NCI-H146 (cell line): ENCODE measurements at places on chromosomes 1 and 21.

DNA sequence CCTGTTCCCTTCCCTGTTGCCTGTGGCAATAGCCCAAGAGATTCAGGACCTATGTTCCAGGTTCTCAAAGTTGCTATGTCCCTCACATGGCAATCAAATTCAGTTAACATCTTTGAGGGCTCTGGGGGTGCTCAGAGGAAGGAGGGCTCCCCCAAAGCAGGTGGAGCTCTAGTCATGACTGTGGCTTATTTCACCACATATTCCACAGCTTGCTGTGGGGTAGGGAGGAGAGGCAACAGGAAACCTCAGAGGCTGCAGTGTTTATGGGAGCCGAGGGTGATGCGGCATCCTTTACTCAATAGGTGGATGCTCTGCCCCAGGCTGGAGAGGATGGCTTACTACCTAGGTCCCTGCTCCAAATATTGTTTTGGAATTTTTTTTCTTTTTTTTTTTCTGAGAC, 1.2 kb upstream of the MKNK1 start:
- no peak for DNase-seq

DNA sequence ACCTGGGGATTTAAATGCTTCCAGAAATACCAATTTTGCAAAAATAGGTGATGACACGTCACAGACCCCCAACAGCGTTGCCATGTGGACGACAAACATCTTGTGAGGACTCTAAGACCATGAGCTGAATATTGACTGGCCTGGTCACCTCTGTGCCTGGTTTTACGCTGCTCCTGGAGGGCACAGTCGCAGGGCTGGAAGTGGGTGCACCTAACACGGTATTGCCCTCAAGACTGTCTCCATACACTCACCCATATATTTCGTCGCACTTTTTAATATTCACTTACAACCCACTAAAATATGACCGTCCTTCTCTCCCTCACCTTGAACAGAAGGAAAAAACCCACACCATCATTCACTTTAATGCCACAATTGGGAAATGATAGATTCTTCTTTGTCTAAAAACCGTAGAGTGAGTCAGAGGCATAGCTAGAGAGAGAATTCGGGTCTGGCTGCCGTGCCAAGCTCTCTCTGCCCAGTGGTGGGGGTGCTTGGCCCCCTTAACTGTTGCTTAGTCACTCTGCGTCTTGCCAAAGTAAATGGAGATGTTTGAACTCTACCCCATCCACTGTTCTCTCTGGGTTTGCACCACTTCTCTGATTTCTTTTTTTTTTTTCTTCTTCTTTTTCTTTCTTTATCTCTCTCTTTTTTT, 40.8 kb upstream of the UTS2 start:
- DNase-seq: no peak

DNA sequence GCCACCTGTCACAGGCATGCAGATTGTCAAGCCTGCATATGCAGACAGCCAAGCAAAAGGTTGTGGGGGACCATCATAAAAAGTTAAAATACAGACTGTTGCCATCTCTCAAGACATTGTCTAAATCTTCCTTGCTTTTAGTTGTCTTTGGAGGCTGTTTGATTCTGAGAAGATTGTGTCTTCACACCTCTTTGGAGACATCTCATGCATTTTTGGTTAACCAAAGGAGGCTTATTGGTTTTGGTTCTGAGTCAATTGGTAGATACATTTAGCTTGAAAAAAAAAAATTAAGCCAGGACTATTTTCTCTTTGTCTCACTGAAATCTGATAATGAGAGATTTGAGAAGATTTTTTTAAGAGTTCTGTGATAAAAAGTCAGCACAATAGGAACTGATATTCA, 217.6 kb downstream of the LYPLAL1 start:
- no peak for DNase-seq

- DNase-seq: no peak
Observed at GRCh38 chr21:40235528-40235927, 368.3 kb downstream of the PCP4 start.

DNA sequence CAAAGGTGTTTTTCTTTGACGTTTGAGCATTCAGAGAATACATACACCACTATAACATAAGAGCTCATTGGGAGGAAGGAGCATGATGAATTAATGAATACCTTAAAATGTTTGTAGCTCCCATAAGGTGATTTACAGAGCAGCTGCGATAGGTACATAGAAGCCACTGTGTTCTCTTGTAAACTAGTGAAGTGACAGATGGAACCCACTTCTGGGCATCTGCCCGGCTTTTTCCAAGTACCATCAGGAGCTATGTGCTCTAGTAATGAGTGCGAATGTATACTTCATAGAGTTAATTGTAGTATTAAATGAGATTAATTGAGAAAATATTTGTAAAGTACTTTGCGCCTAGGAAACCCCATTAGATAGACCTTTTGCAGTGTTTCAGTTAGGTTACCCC, 48.4 kb downstream of the HENMT1 start:
- no peak for DNase-seq
